Gastroesophageal sphincter (tissue), 4 donors: ENCODE measurements at places on chromosomes 6 and 20.

DNA sequence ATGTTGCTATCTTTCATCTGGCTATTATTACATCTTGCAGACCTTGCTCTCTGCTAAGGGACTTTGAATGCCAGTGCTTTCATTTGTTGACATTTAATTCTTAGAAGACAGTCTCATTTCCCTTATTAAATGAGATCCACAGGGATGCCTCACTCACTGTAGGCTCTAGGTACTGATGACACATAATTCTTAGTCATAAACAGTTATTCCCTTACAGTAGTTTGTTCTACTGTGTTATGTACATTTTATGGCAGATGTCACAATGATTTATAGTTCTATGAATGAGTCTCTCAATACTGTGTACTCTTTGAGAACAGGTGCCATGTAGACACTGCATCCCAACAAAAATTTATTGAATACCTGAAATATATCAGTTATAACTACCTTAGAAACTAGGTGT lies 70.3 kb downstream of the FAM83B start:
- no peak for ATAC-seq

DNA sequence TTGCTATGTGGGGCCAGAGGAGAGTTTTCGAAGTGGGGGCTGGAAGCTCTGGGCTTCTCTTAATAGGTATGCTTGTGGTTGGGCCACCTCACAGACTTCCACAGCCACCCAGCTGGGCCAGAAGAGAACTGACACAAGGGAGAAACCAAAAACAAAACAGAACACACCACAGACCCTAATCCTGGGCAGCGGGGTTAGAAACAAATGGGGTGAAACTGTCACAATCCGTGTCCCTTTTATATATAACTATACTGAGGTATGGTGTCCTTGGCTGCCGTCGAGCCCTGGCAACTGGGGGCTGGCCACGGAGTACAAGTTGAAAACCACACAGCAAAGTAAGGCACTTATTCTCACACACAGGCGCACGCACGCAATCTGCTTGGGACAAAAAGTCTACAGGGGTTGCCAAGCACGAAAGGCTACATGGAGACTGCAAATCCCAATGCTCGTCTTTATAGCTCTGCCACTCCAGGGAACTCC lies 78.3 kb downstream of the TRAM2 start:
- no peak for ATAC-seq

DNA sequence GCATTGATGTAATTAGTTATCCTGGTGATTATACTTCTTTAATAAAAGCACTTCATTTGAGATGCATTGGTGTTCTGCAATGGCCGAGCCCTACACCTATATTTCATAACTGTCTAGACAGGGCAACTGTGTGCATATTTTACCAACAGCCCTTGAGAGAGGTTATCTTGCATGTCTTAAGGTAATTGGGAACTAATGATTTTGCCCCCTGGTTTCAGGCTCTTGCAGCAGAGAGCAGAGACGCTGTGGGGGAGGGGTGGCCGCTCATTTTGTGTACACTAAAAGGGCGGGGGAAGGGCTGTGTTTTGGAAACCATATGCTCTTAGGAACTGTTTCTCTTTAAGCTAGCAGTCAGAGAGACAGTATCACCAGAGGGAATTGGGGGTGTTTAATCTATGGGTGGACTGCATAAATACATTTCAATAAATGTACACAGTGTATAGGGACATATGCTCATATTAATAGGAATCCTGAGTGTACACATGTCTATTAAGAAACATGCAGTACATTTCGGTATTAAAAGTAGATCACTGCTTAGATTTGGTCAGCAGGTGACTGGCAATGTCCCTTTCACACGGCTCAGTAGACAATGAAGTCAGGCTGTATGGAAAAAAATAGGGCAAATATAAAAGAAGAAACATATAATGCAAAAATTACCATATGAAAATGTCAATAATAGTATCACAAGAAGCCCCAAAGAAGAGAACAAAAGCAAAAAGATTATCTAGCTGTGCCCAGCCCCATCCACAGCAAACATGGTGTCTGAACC lies 402.9 kb upstream of the CITED2 start:
- ATAC-seq = no peak

DNA sequence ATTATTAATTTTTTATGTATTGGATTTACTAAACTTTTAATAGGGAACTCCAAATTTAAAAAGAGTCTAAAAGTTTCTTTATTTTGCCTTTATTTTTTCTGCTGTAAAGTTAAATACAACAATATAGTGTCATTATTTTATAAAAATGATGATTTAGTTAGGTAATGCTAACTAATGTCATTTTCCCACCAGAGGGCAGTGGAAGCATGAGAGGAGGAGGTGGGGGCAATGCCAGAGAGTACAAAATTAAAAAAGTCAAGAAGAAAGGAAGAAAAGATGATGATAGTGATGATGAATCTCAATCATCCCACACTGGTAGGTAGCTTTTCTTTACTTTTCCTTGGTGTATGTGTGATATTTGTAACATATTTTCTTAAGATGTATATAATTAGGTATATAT lies 20.2 kb upstream of the FHL5 start:
- ATAC-seq = no peak
